ENCODE measurements at places on chromosomes 1 and 21. TPM values are rescaled to one million over a fixed set of nuclear protein-coding genes. Genes with fewer than 3 reads are reported as not detected.

GRCh38 chr1:42978317-42979035 lies 19.8 kb upstream of the SLC2A1 start:
- H3K4me1 ChIP-seq, result no peaks in the 10 kb centered on the region
- no peaks in the 10 kb centered on the region for H3K36me3 ChIP-seq
- no peak for DNase-seq

KIAA1614 gene
- 0.09 TPM for total RNA-seq

- H3K36me3 ChIP-seq, result no peaks in the 10 kb centered on the region
- no peaks in the 10 kb centered on the region for H3K27me3 ChIP-seq
- DNase-seq, result no peak
Measured at GRCh38 chr21:30072496-30072895, 94.1 kb downstream of the CLDN17 start.

TRAF3IP3 gene
- 390 TPM for total RNA-seq

TESK2 gene
- 2.9 TPM for total RNA-seq

ANKRD34A gene
- total RNA-seq, result 4.1 TPM

DNA sequence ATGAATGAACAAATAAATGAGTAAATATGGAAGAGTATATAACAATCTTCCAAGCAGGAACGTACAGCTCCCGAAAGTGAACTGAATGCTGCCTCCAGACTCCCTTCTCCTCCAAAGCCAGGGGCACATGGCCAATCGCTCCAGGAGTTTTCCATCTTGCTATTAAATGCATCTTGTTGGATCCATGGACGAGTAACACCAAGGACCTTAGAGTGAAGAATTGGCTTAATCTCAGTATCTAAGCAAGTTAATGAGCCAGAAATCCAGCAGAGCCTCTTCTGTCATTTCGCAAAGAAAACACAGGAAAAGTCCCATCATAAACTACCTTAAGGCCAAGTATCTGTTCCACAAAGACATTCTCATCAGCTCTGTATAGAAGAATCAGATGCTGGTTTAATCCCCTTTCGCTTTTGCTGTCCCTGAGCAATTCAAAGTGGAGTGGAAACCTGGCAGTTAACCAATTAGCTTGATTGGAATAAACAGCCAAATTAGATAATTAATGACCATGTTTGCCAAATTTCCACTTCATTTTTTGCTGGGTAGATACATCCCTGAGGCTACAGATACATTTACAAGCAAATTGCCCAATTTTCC lies 116.0 kb downstream of the MIS18A start:
- H3K27ac ChIP-seq, result no peak overlapping the region
- no peak for DNase-seq
- no peak overlapping the region for H3K4me3 ChIP-seq

DNA sequence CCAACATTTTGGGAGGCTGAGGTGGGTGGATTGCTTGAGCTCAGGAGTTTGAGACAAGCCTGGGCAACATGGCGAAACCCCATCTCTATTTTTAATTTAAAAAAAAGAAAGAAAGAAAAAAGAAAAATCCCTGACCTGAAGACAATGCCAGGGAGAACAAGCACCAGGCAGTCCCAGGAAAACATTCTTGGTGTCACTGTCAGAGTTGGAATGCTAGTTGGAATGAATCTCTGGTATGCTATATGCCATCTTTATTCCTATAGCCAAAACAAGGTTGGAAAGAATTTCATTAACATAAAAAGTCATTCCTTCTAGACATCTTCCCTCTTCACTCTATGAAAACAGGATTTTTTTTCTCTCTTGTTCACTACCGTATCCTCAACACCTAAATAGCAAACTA lies 2.8 kb downstream of the DNAJC8 start:
- no peaks in the 10 kb centered on the region for H3K27me3 ChIP-seq
- peaks cover 41% of the 10 kb centered on the region for H3K36me3 ChIP-seq
- H3K27ac ChIP-seq, result no peak overlapping the region
- DNase-seq, result no peak

All from activated T-helper 2 cell treated with anti-CD3 and anti-CD28 coated beads, Interferon-gamma antibody, Interleukin-2, Interleukin-4, amounts not matched to agents 10 μg/mL and 5 μg/mL and 100 μg/mL, durations not matched to agents 14 hours and 24 hours and 36 hours (primary cell).